ENCODE measurements at places on chromosomes 6 and 20.
A peak's percentile ranks its signal among the peaks of the same experiment; 100 is the strongest.

DNA sequence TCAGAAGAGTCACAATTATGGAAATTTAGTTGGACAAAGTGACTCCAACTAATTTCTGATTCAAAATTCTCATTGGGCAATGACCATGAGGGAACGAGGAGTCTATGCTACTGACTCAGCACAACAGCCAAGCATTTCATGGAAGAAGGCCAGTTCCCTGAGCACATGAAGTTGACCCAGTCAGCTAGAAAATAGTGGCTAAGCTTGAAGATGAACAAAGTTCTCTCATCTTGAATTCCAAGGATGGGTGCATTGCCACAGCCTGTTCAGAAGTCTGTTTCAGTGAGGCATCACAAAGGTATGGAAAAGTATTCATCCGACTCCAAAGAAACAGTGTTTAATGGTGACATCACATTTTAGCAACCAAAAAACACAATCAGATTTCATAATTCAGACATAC is 676.9 kb downstream of the HACE1 start:
- no peak for DNase-seq

DNA sequence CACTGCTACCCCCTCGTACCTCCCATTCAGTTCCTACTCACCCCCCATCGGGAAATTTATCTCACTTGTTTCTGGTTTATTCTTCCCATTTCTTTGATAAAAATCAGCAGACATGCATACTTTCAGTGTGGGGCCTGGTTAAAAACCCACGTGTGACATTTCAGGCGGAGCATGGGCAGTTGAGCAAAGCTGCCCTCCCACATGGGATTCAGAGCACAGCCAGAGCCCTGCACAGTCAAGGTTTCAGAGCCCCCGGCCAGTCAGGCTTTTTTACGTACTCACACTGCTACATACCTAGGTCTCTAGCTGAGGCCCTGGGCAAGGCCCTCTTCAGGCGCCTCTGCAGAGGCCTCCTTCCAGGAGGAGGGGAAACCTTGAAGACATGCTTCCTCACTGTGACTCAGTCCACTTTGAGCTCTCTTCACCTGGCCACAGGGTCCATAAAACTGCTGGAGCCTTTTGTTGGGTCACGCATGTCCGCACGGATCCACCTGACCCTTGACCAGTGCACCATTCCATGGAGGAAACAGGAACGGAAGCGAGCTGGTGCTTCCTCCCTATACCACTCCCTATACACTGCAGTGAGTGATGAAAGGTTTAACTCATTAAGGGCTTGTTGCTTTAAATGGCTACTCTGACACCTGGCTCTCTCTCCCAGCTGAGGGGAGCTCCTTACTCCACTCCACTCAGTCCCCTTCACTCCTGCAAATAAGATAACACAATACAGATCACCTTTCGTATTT is 713.3 kb downstream of the PRKN start:
- DNase-seq, result no peak

GRCh38 chr6:82348130-82348529 is 15.5 kb upstream of the TPBG start:
- no peak for DNase-seq

GRCh38 chr6:117130125-117130524 is 135.2 kb upstream of the VGLL2 start:
- no peak for DNase-seq

GRCh38 chr20:1469925-1470571 is 3.4 kb upstream of the NSFL1C start:
- peak; percentile 93 for DNase-seq

- no peak for DNase-seq
Measured at GRCh38 chr6:40762981-40763380, 175.8 kb upstream of the LRFN2 start.

DNA sequence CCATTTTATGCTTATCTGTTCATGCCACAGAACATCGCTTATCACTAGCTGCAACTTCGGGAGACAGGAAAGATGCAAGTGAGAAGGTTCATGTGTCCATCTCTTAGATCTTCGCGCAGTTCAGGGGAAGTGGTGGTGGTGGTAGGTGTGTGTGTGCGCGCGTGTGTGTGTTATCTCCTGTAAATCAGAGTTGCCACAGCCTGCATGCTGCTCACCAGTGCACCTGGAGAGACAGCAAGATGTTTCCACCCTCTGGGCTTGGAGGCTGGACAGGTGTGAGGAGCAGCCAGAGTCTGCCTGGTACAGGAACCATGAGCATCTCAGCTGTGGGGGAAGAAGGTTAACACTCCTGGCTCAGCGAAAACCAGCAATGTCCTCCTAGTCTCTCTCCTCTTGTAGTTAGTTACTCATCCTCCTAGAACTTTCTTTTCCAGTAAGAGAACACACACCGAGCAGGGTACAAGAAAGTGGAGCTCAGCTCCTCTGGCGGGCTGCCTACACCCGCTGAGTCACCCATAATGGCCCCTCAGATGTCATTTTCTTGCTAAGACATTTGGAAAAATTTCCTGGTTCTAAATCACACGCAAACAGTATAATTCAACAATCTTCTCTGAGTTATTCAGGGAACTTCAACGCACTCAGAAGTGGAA is 5.1 kb upstream of the TUBB1 start:
- DNase-seq, result no peak

GRCh38 chr6:169887529-169888140 is 136.2 kb downstream of the ERMARD start:
- no peak for DNase-seq

DNA sequence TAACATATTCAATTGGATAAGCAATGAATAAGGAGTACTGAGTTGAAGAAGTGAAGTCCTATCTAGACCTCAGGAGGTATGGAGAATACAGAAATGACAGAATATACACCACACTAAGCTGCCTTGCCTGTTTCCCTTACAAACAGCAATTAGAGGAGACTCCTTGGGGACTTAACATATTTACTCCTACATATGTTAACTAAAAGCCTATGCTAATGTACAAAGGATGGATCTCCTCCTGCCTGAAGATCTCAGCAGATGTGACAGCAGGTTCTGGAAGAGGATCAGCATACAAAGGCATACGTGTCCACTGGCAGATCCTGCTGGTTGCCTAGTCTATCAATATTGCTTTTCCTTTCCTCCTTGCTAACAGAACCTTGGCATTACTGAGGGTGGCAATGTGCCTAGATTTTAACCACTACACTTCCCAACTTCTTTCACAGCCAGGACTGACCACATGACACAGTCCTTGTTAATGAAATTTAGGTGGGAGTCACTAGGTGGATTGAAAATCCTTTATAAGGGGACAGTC is 29.6 kb downstream of the PRKN start:
- DNase-seq, result no peak

DNA sequence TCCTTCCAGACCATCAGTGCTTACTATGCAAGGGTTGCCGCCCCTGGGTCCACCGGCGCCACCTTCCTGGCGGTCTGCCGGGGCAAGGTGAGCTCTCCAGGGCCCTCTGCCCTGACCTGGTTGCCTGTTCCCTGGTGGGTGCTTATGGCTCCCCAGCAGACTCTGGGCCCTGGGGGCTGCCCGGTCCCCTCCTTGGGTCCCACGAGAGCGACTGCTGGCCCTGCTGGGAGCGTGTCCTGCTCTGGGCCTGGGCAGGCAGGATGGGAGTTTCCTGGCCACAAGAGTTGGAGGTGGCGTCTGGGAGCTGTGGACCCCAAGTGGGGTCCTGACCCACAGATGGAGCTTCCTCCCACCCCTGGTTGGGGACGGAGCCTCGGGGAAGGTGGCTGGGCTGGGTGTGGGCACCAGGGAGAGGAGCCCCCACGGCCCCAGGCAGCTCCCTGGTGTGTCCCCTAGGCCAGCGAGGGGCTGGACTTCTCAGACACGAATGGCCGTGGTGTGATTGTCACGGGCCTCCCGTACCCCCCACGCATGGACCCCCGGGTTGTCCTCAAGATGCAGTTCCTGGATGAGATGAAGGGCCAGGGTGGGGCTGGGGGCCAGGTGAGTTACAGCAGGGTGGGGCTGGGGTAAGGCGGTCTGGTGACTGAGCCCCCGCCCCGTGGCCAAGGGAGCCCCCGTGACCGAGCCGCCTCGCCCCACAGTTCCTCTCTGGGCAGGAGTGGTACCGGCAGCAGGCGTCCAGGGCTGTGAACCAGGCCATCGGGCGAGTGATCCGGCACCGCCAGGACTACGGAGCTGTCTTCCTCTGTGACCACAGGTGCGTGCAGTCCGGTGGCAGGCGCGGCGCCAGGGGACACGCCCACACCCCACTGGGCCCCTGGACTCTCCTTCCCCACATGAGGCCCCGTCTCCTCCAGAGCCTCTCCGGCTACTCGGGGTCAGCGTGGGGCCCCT is 7.1 kb upstream of the TNFRSF6B start:
- DNase-seq, result no peak

- no peak for DNase-seq
Measured at GRCh38 chr20:59429396-59429795, 129.0 kb downstream of the EDN3 start.

- no peak for DNase-seq
Measured at GRCh38 chr6:169075915-169076654, 177.6 kb downstream of the THBS2 start.

DNA sequence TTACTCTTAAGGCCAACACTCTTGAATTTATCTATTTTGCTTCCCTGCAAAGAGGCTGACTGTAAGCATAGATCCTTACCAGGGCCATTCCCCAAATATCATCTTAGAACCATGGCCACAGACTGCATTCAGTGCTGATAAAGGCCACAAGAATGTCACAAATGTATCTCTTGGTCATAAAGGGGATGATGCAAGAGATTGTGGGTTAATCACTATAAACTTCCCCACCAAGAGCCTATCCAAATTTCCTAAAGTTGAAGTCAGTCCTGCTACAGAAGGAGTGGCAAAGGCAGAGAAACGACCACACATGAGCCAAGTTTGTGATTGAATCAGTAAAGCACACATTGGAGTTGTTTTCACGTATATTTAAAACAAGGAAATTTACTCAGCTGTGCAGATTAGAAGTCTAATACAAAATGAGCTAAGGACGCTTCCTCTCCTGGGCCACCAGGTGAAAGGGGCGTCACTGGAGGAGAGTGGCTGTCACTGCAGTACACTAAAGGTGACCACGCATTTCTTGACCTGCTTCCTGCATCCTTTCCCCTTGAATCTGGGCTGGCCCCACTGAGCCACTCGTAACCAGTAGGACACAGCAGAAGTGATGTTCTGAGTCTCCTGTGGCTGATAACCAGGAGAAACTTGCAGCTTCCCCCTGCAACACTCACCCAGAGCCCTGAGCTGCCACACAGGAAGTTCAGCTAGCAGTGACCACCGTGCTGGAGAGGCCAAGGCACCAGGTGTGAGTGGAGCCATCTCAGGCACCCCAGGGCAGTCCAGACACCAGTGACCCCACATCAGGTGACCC is 181.9 kb downstream of the SYNDIG1 start:
- no peak for DNase-seq

DNA sequence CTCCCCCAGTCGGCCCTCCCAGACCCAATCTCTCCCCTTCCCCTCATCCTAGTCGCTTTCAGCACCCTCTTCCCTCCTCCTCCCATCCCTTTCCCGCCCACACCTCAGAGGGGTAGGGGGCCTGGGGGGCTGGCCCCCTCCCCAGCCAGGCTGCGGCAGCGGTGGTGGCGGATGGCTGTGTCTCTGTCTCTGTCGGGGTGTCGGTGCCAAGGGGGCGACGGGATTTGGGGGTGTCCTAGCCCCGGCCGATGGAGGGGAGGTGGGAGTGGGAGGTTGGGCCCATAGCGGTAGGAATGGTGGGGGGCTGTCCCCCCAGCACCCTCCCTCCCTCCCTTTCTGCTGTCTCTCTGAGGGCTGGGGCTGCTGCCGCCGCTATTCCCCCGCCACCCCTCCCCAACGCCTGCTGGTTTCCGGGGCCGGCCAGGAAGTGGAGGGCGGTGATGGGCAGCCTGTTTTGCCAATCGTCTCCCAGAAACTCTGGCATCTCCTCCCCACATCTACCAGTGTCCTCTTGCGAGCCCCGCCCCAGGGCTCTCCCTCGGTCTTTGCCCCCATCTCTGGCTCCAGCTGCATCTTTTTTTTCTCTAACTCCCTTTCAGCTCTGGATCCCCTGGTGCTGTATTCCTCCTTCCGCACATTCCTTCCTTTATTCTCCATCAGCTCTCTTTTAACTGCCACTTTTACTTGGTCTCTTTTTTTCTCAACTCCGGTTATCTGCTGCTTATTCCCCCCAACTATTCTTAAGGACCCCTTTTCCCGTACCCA is at the start of gene AGPAT1:
AGPAT1 (minus strand) TSS at position 374 of the 765 bp plus-strand sequence. CDS start 4,588 bp downstream, outside the sequence.
- DNase-seq, result peak; percentile 66

DNA sequence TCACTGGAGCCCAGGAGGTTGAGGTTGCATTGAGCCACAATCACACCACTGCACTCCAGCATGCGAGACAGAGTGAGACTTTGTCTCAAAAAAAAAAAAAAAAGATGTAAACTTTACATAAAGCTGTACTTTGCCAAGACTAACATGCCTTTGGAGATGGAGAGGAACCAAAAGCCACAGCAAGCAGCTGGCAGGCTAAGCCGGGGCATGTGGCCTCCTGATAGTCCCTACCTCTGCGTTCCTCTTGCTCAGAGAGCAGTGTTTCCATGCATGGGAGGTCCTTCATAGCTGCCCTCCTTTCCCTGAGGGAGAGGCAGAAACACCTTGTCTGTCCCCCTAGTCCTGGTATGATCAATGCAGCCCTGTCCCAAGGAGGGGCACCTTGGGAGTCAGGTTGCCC is 35.2 kb downstream of the SPATA2 start:
- DNase-seq, result no peak

DNA sequence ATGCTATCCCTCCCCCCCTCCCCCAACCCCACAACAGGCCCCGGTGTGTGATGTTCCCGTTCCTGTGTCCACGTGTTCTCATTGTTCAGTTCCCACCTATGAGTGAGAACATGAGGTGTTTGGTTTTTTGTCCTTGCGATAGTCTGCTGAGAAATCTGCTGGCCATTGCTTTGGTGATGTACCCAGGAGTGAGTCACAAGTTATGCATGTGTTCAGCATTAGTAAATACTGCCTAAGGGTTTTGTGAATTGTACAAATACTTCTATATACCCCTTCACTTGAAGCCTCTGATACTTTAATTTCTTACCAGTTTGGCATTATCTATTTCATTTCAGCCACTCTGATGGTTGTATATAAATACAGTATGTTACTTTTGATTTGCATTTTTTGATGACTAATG is 711.3 kb upstream of the GJE1 start:
- DNase-seq, result no peak

GRCh38 chr6:154773610-154774089 is 40.4 kb downstream of the SCAF8 start:
- DNase-seq, result no peak

GRCh38 chr20:54148947-54149764 is 24.6 kb downstream of the CYP24A1 start:
- DNase-seq, result no peak

DNA sequence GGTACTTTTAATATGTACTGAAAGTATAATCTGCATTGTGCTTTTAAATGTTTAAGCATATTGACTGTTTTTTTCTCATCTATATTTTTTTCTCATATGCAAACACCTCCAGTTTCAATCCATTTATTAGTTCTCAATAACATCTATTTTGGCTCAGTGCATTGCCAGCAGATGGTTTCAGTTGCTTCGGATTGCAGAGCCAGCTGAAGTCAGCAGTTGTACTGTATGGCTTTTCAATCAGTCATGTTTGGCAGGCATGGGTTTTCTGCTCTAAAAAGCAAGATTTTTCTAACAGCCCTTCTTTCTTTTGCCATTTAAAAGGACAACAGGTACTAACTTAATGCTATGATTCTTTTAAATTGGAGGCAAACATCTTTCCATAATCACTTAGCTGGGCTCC is 121.2 kb downstream of the CD109 start:
- DNase-seq, result no peak

GRCh38 chr20:62516338-62516737 is 40.5 kb upstream of the GATA5 start:
- DNase-seq, result no peak

Measured in GOT3 (cell line).